ENCODE measurements at places on chromosomes 12 and 14.

DNA sequence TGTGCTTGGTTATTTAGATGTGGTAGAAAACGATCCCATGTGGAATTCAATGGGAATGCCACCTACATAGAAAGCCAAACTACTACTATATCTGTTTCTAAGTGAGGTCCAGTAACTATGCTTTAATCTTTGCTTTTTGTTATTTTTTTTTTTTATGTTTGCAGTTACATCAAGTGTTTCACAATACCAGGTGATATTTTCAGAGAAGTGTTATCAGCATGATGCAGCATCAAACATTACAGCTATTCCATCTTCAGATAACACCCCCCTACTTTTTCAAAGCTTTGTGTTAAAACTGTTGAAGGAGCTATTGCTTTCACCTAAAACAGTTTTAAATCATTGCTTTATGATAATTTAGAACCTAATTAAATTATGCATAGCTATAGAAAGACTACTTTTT lies 163.8 kb upstream of the SLC16A7 start:
- no peak for DNase-seq

DNA sequence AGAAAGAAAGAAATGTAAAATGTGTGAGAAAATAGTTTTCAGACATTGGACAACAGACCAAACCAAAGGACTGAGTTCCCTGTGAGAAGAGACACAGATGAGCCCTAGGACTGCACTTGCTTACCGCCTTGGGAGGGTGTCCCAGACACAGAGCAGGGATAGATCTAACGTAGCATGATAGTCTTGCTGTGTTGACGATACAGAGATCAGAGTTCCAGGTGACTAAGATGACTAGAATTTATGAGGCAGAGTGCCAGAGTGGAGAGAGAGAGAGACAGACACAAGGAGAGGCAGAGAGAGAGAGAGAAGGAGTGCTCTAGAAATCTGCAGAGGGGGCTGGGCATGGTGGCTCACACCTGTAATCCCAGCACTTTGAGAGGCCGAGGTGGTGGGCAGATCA lies 148.2 kb upstream of the LMNTD1 start:
- peak; percentile 90 for DNase-seq

- no peak for DNase-seq
These were observed 13.4 kb upstream of the SNX6 start for GRCh38 chr14:34643361-34643760.

- DNase-seq, result no peak
These were observed 1.2 kb downstream of the KIF26A start for GRCh38 chr14:104139460-104140212.

DNA sequence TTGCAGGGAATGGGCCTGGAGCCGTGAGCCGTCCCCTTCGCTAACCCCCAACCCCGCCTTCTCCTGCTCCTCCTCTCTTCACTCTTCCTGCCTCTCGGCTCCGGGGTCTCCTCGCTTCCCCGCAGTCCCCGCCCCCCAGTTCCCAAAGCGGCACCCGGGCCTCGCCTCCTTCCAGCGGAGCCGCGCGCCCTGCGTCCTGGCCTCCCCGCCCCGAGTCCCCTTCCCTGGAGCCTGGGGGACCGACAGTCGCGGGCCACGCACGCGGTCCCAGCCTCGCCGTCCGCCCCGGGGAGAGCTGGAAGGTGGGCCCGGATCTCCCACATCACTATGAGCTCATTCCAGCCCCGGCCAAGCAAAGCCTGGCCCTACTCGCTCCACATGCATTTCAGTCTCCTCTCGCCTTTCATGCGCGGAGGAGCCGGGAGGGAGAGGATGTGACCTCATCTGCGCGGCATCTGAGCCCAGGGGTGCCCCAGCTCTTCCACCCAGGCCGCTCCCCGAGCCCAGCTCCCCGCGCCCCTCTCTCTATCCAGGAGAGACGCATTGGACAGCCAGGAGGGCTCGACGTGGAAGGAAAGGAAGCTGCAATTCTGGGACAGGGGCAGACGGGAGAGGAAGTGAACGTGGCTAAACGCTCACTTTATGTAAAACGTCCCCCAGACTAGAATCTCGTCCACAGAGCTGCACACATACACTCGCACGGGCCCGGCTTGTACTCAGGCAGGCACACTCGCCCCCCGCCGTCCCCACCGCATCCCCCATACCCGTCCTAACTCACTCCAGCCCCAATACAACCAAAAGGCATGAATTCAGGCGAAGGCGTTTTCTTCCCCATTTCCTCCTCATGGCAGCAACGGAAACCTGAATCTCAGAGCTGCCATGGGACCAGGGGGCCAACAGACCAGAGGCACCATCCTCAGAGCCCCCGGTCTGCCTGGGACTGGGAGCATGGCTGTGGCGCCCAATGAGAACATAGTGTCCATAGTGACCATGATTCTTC lies 108.7 kb upstream of the CCND2 start:
- peak; percentile 56 for DNase-seq

GRCh38 chr14:75168586-75169335 lies 7.7 kb downstream of the TMED10 start:
- DNase-seq, result no peak

DNA sequence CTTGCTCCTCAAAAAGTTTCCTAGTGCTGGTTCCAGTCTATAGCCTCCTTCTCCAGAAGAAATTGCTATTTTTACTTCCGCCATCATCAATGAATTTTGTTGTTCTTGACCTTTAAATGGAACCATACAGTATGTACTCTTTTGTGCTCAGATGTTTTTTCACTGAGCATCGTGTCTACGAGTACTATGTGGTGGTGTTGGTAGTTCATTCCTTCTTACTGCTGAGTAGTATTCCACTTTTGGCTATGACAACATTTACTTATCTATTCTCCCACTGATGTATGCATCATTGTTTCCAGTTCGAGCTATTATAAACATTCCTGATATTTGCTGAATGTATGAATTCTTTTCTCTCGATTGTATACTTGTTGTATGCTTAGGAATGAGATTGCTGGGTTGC lies 28.6 kb downstream of the SLC2A14 start:
- no peak for DNase-seq

GRCh38 chr12:31261744-31262143 lies 64.2 kb downstream of the SINHCAF start:
- DNase-seq, result no peak

DNA sequence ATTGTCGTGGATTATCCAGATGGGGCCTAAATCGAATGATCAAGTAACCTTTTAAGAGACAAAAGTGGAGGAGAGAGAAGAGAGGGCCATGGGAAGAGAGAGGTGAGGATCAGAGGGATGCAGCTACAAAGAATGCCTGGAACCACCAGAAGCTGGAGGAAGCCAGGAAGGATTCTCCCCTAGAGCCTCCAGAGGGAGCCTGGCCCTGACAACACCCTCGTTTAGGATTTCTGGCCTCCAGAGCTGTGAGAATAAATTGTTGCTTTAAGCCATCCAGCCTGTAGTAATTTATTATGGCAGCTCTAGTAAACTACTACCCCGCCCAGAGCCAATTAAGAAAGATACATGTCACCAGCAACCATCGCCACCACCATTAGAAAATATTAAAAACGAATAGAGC lies 46.2 kb upstream of the GSC start:
- DNase-seq, result peak; percentile 3

GRCh38 chr12:54463484-54463883 lies 9.9 kb downstream of the GTSF1 start:
- DNase-seq, result no peak

GRCh38 chr12:6965714-6966113 lies 4.8 kb downstream of the PHB2 start:
- no peak for DNase-seq

DNA sequence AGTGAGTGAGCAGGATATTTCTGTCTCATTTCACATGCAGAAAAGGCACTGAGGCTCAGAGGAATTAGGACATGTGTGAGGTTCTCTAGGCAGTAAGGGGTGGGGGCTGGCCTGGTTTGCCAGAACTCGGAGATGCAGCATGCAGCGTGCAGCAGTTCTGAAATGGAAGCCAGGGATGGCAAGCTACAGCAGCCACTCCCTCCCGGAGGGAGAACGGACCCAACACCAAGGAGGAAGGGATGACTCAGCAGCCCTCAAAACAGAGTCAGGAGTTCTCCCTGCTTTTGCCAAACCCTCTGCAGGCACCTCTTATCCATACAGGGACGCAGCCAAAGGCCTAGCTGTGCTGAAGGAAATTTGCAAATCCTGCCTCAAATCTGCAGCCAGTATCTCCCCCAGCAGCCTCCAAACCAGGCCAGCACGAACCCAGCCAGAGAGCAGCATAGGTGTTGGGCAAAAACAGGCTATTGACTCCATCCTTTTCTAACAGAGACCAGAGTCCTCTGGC lies 10.3 kb upstream of the SERPINA3 start:
- peak; percentile 76 for DNase-seq

DNA sequence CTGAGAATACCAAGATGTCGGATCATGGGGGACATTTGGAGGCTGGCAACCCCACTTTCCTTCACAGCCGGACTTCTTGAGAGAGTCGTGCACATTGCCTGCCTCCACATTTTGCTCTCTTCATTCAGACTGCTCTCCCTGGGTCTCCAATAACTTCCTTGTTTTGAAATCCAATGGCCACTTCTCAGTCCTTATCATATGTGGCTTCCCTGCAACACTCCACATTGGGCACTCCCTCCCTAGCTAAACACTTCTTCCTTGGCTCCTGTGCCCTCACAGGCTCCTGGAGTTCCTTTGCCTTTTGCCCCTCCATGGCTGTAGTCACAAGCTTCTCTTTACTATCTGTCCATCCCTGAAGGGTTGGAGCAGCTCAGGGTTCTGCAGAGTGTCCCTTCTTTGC lies 30.1 kb downstream of the NPC2 start:
- no peak for DNase-seq

DNA sequence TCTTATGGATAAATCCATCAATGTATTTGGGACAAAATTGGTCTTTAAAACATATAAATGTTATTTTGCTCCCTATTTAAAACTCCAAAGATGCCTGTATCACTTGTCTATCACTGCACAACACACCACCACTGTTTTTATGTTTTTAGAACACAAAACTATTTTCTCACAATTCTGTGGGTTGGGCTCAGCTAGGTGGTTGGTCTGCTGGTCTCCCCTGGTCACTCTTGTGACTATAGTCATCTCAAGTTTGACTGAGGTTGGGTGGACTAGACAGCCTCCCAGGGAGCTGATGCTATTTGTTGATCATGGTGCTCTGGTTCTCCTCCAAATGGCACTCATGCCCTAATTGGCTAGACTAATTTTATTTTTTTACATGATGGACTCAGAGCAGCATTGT lies 39.5 kb upstream of the NR1H4 start:
- no peak for DNase-seq

GRCh38 chr14:61696753-61697318 lies 1.5 kb downstream of the HIF1A start:
- peak; percentile 46 for DNase-seq

DNA sequence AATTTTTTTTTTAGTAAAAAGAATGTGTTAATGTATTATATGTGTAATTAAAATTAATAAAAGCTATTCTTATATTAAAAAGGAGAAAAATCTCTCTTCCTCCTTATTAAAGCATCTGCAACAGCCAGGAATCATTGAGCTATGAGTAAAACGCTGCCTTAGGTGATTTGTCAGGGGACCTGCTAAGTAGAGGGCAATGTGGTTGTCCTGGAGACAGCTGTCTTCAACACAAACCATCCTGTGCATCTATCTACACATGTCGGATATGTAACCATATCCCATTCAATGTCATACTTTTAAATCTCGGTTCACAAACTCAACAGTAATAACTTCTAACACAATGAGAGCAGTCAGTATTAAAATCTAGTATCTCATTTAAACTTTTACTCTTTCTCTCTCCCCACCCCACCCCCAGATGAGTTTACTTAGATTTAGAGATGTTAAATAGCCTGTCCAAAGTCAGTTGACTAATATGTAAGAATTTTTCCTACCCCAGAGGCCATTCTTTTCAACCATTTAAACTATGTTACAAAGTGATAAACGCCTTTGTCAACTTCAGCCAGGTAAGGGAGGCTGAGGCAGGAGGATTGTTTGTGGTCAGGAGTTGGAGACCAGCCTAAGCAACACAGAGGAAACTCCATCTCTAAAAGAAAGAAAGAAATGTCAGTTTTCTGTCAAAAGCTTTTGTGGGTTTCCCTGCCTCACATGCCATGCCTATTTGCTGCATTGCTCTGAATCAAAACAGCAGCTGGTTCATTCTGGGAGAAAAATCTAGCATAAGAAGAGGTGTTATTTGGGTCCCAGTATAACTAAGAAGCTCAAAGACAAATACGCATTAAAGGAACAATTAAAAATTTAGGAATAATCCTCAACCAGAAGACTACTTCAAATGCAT lies 413.7 kb upstream of the CCDC196 start:
- peak; percentile 2 for DNase-seq

DNA sequence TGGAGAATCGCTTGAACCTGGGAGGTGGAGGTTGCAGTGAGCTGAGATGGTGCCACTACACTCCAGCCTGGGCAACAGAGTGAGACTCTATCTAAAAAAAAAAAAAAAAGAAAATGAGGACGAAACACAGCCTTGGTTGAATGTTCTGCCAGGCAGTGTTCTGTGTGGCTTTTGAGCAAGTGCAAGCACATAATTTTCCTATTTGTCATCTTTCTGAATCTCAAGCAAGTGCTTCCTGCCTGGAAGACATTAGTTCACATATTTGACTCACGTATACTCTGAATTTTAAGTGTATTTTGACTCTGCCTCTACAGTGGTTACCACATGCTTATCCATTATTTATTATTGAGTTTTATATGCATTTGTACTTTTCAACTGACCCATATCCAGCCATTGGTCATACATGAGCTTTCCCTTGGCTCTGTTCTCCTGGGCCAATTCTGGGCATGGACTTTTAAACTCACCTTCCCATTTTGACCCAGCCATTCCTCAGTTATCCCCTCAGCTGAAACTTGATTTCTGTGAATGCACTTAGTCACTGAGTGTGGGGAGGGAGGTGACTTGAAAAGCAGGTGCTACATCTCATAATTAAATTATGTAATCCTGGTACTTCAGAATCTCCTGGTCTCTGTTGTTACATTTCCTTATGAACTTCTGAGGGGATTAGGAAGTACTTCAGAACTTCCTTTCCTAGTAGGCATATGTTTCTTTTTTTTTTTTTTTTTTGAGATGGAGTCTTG lies 8.1 kb downstream of the OR10G2 start:
- peak; percentile 3 for DNase-seq

DNA sequence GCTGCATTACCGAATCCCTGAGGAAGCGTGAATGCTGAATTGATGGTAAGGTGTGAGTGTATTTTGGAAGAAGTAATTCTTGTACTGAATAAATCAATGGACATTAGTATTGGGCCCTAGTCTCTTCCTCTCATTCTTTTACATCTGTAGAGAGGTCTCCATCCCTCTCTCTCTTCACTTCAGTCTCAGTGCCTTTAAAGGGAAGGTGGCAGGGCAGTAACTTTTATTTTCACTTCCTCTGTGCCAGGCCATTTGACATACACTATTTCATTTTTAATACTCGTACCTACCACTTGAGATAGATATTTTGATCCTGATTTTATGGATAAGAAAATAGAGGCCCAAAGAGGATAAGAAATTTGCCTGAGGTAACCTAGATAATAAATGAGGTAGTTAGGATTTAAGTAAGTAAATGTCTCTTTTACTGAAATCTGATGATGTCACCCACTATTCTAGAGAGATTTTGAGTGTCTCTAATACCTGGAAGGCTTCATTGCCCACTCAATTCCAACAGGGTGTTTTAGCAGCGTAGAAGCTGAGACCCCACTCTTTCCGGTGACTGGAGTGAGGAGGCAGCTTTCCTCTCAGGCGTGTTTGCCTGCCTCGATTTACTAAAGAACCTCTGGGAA lies 177.9 kb upstream of the PRICKLE1 start:
- no peak for DNase-seq
